ENCODE measurements at places on chromosomes 1 and 21.
A peak's percentile ranks its signal among the peaks of the same experiment; 100 is the strongest.

GRCh38 chr1:210415846-210416448 is 87.2 kb downstream of the HHAT start:
- no peak for DNase-seq

GRCh38 chr1:100366209-100366525 is 13.9 kb downstream of the CDC14A start:
- DNase-seq: no peak

DNA sequence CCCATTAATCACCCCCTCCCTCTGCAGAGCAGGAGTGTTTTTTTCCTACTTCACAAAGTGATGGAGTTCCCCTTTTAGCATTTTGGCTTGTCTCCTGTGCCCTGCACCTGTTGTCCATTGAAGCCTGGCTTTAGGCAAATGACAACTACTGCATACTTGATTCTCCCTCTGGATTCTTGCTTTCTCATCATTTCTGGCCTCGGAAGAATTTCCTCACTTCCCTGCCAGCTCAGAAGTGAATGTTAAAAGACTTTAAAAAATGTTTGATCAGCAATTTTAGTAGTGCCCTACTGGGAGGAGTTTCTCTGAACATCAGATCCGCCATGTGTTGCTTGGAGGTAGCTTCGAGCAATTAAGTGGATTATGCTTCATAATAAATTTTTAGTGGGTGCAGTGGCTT is 28.1 kb downstream of the RCOR3 start:
- DNase-seq: no peak

- no peak for DNase-seq
Measured at GRCh38 chr1:86852782-86853408, 61.0 kb downstream of the SELENOF start.

DNA sequence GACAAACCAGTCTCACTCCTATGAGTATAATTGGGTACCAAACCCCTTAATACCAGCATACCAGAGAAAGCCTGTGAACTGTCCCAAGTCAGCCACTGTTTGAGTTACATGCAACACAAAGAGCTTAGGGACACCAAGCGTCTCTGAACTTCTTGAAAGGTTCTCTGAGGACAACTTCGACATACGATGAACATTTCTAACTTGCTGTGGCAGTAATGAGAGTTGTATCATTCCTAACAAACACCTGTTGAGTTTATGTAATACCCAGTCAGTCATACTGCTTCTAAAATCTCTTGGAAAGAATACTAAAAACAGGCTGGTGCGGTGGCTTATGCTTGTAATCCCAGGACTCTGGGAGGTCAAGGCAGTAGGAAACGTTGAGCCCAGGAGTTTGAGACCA is 18.4 kb downstream of the CCT8 start:
- no peak for DNase-seq

GRCh38 chr21:32978331-32979270 is 47.1 kb upstream of the OLIG2 start:
- DNase-seq: no peak

DNA sequence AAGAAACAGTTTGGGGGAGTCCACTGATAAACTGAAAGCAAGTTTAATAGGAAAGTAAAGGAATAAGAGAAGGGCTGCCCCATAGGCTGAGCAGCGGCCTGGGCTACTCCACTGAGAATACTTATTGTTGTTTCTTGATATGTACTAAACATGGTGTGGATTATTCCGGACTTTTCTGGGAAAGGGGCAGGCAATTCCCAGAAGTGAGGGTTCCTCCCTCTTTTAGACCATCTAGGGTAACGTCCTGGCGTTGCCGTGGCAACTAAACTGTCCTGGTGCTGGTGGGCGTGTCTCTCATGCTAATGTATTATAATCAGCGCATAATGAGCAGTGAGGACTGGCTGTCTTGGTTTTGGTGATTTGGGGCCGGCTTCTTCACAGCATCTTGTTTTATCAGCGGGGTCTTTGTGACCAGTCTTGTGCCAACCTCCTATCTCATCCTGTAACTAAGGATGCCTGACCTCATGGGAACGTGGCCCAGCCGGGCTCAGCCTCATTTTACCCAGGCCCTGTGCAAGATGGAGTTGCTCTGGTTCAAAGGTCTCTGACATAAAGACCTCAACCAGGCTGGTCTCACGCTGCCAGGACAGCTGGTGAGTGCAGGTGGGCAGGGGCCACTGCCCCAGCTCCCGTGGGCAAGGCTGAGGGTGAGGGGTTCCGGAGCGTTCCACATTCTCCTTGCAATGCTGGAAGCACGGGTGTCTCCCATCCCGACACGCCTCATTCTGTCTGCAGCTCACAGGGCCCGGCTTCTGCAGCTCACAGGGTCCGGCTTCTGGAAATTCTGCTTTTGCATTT is 19.6 kb upstream of the C1orf159 start:
- DNase-seq: no peak

GRCh38 chr1:49854741-49855140 is 169.0 kb downstream of the AGBL4 start:
- DNase-seq: peak; percentile 77

GRCh38 chr1:231431665-231432415 is 9.8 kb upstream of the EGLN1 start:
- DNase-seq: no peak

DNA sequence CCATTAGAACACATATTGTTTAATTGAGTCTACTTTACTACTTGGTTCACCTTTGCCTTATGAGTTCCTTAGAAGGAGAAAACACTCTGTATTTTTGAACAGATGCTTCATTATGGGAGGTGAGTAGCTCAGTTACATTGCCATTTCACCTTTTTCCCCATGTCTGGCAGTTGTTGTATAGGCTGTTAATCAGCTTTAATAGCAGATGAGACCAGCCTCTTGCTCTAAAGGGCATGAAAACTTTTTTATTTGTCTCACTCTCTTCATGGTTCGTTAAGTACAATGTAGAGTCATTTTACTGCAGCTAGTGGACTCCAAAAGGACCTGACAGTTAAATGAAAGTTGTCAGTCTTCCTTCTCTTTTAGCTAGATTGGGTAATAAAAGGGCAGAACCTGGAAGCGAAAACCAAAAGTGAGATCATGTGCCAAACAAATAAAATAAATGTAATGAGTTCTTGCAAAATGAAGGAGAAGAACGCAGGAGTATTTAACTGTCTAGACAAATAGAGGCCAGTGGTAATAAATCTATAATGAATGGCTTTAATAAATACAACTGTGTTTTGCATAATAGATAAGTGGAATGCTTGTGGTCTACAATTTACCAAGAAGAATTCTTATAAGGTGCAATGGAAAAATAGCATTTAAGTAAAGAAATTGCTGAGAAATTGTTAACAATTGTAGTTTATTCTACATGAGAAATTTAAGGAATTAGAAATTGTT is 180.0 kb upstream of the NEGR1 start:
- DNase-seq: no peak

DNA sequence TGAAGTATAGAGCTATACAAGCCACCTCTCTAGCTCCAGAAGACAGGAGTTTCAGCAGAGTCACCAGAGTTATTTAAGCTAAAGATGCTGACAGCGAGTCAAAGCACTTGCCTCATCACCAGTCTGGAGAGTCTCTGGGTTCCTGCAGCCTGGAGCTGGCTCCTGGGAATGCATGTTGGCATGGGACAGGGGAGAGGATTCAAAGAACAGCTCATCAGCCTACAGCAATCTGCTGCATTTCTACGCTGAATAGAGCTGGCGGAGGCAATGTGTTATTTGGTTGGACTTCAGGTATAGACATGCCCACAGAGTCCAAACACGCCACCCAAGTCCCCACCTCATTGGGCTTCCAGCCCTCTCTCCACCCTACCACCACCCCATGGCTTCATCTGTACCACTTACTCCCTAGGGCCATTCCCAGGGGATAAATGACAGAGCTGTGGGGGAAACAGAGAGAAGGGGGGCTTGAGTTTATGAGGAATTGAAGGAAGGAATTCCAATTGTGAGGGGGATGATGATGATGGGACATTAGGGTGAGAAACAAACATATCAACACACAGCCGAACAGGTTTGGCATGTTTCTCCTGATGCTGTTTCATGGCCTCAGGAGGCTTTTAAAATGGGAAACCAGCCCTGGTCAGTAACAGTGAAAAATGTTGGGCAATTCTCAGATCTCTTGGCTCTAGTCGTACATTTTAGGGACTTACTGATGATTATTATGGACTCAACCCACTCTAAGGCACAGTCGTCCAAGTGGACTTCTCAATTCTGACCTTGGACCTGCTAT is 58.4 kb downstream of the PLEKHA6 start:
- no peak for DNase-seq

DNA sequence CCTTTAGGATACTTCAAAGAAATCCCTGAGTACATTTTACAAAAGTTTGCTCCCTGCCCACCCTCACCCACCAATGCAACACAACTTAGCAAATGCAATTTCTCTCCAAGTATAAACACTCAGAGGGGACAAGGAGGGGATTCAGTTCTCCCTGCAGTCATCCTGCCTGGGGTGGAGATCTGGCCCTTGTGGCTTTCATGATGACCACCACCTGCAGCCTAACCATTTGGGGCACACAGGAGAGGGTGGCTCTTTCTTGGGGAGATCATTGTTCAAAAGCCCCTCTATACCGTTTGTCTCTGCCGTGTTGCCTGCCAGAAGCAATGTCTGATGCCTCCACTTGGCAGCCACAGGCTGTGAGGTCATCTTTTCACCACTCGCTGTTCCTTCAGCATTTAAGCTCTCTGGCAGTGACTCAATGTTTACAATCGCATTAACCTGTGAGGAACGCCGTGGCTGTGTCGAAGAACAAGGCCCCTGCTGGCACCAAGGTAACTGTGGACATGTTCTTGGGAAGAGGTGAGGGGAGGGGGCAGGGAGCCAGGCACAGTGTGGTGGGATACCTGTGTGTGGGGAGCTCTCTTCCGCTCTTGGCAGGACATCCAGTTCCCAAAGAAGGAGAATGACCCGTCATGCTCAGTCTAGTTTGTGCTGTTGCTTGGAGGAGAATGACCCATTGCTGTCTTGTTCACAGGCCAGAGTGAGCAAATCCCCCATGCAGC is 103.9 kb upstream of the DUSP10 start:
- peak; percentile 82 for DNase-seq

GRCh38 chr1:66523562-66523961 is 10.4 kb upstream of the SGIP1 start:
- DNase-seq: no peak

DNA sequence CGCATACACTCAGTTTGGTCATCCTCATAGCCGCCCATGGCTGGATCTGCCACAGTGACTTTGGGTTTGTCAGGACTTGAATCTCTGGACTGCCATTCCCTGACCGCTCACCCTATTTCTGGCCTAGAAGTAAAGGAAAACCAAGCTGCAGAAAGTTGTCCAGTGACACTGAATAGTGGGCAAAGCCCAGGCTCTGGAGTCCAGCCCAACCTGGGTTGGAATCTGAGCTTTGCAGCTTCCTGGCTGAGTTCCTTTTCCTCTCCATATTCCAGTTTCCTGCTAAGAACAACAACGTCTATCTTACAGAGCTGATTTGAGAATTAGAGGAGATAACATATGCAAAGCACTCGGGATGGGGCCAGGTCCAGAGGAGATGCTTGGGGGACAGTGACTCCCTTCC is 15.6 kb upstream of the EIF4G3 start:
- no peak for DNase-seq

Data from NCI-H1092 (cell line).